NCI-H446 (cell line): ENCODE measurements at places on chromosomes 1 and 21.

- DNase-seq: no peak
Measured at GRCh38 chr1:2646837-2647236, 14.0 kb upstream of the MMEL1 start.

GRCh38 chr1:905811-906599, 17.7 kb upstream of the SAMD11 start:
- DNase-seq: no peak

DNA sequence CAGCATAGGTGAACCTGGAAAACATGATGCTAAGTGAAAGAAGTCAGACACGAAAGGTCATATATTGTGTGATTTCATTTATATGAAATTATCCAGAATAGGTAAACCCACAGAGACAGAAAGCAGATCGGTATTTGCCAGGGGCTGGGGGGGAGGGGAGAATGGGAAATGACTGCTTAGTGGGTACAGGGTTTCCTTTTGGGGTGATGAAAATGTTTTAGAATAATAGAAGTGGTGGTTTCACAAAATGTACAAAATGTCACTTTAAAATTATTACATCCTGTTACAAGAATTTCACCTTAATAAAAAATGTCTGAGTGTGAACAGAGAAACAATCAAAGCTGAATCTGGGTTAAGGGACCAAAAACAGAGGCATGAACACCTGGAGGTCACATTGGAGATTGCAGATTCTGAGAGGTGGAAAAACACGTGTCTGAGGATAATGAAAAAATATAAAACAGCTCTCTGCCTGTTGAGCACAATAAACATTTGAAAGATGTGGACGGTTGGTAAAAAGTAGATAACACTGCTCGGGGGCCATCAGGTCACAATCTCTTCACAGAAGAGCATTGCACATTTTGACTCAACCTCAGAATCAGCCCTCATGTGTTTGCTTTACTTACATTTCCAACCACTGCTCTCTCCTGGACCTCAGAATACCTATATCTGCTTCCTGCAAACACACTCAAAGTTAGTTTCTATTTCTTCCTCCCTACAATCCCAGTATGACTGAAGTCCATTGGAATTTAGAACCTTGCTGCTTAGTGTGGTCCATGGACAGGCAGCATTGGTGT, 3.2 kb downstream of the SLAMF6 start:
- DNase-seq: no peak

DNA sequence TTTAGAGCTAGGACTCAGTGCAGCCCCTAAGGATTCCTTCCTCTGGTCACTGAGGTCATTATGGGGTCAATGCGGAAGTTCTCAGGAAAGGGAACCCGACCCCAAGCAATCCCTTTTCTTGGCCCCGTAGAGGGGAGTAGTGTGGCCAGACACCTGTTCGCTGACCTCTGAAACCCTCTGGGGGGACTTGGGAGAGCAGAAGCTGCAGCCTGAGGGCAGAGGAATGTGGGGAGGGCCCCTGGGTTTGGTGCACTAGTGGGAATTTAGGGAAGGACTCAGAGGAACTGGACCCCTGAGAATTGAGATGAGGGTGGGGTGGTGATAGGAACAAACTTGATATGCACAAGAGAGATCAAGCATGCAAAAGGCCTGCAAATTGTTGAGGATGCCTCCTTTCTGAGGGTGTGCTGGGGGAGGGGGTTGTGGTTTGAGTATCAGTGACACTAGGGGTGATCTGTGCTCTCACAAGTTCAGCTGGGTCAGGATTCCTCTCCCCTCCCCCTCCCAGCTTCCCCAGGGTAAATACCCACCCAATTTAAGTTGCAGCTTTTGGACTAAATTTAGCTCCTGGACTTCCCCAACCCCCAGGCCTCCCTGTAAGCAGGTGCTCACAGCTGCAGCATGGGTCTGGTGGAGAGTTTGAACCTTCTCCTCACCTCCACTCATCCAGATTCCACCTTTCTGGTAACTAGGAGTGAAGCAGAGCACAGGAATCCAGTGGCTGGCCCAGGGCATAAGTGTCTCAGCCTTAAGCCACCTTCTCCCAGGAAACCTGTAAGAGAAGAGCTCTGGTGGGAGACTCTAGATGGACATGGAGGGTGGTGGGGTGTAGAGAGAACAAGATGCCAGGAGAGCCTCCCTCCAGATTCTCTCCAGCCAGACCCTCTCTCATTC, 13.5 kb downstream of the ADAMTSL4 start:
- DNase-seq: no peak

DNA sequence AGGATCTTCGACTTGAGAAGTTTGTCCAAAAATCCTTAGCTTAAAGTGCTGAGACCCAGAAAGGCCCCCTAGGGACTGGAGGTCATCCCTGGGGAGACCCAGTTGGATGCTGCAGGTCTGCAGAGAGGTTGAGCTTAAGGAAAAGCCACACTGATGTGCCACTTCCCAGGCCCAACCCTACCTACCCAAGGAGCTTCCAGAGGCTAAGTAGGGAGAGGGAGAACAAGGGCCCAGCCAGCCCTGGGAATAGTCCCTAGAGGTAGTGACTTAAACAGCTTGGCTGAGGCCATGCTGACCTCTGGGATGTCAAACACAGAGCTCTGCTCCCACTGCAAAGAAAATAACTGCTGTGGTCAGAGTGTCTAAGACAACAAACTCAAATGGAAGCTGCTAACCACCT, 693.7 kb downstream of the MATN1 start:
- no peak for DNase-seq

- DNase-seq: no peak
Measured at GRCh38 chr1:110627764-110628163, 21.6 kb upstream of the KCNA2 start.
